ENCODE measurements at places on chromosomes 1 and 21.
A peak's percentile ranks its signal among the peaks of the same experiment; 100 is the strongest.

- no peak for DNase-seq
Observed at GRCh38 chr1:110136911-110137310, 13.4 kb upstream of the SLC6A17 start.

GRCh38 chr1:26890467-26890796 is 349 bp upstream of the GPN2 start:
- DNase-seq = no peak

- DNase-seq = no peak
Observed at GRCh38 chr1:42144711-42145388, 8.4 kb upstream of the GUCA2B start.

GRCh38 chr21:31573217-31573616 is 86.3 kb upstream of the SOD1 start:
- DNase-seq = no peak

- DNase-seq = no peak
Observed at GRCh38 chr1:214492401-214493075, 58.9 kb downstream of the PTPN14 start.

DNA sequence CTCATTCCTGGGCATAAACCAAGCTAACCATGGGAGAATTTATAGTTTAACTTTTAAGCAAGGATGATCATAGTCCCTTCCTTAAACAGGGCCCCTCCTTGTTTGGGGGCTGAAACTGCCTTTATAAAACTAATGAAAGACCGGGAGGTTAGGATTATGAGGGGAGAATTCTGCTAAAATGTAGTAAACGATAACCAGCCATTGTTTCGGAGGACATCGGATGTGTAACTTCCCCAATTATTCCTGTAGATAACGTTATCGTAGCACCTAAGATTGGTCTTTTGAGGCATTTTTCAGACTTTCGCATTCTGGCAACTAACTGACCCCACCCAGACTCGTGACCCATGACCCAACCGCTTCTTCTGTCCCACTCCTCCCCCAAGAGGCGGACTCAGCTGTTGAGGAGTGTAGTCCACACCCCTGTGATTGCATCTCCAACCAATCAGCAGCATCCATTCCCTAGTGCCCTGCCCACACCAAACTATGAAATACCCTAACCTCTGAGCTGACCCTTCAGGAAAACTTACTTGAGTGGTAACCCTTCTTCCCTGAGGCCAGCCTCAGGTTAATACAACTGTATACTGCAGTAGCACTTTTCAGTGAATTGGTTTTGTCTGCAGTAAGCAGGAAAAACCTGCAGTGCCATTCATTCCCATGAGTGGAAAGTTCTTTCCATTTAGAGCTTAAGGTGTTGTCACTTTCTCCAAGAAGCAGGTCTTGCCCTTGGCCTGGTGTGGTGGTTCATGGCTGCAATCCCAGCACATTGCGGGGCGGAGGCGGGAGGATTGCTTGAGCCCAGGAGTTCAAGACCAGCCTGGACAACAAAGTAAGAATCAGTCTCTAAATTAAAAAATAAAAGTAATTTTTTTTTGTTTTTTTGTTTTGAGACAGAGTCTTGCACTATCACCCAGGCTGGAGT is 823 bp upstream of the SYF2 start:
- DNase-seq = peak; percentile 81
